ENCODE measurements at places on chromosomes 5 and 9.

DNA sequence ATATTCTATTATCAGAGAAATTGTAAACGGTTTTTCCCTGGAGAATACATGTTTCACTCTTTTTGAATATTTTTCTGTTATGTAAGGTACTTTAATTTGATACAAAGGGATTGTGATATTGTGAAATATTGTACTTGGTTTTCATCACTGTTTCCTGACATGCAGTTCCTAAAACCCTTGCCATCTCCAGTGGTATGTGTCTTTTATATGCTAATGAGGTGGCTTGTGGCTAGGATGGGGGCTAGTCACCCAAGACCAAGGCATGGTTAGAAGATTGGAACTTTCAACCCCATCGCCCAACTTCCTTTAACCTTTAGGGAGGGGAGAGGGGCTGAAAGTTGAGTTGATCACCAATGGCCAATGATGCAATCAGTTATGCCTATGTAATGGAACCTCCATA, 160.6 kb downstream of the TAF11L14 start:
- no peak for DNase-seq

DNA sequence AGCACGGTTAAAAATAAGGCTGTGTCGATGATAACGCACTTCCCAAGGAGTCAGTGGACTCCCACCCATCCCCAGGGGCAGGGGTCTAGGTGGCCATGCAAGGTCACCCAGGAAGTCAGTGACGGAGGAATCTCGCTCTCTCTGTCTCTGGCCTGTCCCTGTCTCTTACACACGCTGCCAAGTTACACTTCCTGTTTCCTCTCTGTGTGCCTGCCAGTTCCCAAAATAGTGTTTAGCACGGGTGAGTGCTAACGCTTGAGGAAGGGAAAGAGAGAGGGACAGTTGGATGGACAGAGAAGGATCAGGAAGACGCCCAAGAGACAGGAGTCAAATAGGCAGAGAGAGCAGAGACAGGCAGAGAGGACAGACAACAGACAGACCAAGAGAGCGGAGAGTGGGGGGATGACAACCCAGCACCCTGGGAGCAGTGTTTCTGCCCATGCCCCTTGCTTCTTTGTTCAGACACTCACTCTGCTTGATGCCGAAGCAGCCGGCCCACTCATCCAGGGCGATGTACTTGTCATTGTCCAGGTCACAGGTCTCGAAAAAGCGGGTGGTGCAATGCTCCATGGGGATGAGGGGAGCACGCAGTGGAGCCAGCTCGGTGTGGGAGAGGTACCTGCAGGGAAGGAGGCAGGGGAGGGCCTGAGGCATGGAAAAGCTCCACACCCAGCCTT, 23.0 kb downstream of the SPARC start:
- no peak for DNase-seq

- DNase-seq, result peak; percentile 40
Observed at GRCh38 chr5:180670586-180671359, 21.4 kb upstream of the FLT4 start.

DNA sequence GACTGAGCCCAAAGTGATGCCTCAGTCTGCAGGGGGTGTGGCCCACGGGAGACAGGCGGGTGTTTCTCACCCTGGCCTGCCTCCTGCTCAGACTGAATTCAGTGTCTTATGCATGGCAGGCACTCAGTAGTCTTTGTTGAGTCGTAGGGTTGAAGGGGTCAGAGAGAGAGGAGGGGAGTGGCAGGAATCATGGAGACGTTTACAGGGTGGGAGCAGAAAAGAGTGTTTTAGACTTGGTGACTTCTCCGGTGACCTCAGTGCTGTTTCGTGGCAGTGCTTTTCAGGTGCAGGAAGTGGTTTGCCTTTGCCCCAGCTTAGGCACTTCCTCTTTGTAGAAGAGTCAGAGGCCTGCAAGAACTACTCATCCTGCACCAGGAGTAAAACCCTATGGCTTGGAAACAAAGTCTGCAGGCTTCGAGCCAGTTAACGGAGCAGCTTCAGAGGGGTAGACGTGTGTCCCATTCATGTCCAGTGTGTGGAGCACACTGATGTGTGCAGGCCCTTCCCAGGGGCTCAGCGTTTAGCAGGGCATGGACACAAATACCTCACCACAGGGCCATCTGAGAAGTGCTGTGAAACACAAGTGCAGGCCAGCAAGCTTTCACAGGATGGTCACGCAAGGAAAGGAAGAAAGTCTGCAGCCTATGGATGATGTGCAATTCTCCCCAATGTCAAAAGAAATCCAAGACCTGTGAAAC, 24.5 kb upstream of the SEMA4D start:
- DNase-seq, result no peak

DNA sequence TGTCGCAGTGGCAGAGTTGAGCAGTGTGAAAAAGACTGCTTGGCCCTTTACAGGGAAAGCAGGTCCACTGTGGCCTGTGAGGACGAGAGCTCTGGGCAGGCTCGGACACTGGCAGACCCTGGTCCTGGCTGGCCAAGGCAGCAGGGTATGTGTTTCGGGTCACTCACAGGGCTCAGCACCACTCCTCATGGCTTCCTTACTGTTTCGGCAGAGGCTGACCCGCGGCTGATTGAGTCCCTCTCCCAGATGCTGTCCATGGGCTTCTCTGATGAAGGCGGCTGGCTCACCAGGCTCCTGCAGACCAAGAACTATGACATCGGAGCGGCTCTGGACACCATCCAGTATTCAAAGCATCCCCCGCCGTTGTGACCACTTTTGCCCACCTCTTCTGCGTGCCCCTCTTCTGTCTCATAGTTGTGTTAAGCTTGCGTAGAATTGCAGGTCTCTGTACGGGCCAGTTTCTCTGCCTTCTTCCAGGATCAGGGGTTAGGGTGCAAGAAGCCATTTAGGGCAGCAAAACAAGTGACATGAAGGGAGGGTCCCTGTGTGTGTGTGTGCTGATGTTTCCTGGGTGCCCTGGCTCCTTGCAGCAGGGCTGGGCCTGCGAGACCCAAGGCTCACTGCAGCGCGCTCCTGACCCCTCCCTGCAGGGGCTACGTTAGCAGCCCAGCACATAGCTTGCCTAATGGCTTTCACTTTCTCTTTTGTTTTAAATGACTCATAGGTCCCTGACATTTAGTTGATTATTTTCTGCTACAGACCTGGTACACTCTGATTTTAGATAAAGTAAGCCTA, 15.7 kb downstream of the SQSTM1 start:
- no peak for DNase-seq

DNA sequence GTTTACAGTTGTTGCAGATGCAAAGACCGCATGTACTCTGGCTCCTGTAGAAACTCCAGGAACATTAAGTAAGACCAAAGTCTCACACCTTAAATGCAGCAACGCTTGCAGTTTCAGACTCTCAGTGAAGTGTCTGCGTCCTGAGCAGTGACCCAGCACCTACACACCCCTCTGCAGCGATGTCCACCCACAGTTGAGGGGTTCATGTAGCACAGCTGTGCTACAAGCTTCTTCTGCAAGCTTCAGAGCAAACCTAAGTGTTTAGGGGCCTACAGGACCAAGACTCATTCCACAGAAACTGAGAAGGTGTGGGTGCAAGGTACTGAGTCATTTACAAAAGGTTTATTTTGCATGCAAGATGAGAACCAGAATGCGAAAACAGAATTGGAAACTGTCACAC, 191.0 kb downstream of the IRX2 start:
- no peak for DNase-seq

DNA sequence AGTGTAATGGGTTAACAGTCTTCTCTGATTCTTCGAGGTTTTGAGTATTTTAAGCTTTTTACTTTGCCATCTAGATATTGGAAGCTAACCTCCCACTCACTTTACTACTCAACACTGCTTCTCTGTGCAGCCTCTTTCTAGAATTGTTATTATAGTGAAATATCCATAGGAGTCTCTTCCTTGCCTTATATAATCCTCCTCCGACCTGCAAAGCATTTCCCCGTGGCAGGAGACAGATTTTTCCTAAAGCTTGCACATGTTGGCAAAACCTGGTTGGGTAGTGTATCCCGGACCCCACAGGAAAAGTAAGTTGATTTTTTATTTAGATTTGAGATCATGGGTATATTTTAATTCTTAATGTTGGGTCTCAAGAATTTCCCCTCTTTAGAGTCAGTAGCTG, 249.1 kb downstream of the CD180 start:
- no peak for DNase-seq

- no peak for DNase-seq
Observed at GRCh38 chr5:115475788-115476187, 68.8 kb downstream of the FEM1C start.

GRCh38 chr5:133780619-133781280, 168.4 kb upstream of the FSTL4 start:
- DNase-seq, result no peak

GRCh38 chr9:33778700-33779351, 16.5 kb upstream of the PRSS3 start:
- DNase-seq, result peak; percentile 59

DNA sequence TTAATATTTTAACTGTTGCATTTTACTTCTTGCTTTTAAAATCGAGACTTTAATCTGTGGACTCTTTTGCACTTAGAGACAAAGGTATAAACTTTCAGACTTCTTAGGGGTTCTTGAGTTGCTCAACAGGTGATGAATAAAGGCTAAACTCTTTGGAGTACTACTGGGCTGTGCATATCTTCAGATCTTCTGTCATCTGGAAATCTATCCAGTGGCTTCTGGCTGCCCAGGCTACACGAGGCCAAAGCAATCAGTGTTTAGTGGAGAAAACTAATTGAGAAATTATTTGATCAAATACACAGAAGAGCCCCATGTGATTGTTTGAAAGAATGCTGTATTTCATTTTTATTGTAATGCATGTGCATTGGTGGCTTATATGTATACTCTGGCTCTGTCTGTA, 146.1 kb downstream of the PBX3 start:
- no peak for DNase-seq

DNA sequence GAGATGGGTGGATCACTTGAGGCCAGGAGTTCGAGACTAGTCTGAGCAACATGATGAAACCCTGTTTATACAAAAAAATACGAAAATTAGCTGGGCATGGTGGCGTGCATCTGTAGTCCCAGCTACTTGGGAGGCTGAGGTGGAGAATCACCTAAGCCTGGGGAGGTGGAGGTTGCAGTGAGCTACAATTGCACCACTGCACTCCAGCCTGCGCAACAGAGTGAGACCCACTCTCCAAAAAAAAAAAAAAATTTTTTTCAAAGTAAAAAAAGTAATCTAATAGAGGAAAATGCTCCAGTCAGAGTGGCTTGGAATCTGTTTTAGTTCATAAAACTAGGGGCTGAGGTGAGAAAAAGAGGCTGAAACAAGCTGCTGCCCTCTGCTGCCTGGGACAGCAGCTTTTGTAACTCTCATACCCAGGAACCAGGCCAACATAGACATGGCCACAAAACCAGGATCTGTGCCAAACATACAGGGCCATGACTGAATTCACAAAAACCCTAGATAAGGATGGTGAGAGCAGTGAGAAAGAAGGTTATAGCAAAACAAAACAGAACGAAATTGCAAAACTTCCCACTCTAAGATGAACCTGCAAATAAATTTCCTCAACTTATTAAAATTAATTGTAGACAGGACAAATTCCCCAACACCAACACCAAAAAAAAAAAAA, 13.1 kb upstream of the DCAF12 start:
- DNase-seq, result no peak

GRCh38 chr9:94687451-94687850, 39.0 kb upstream of the AOPEP start:
- no peak for DNase-seq

GRCh38 chr9:132327537-132327936, 27.2 kb downstream of the SETX start:
- no peak for DNase-seq

DNA sequence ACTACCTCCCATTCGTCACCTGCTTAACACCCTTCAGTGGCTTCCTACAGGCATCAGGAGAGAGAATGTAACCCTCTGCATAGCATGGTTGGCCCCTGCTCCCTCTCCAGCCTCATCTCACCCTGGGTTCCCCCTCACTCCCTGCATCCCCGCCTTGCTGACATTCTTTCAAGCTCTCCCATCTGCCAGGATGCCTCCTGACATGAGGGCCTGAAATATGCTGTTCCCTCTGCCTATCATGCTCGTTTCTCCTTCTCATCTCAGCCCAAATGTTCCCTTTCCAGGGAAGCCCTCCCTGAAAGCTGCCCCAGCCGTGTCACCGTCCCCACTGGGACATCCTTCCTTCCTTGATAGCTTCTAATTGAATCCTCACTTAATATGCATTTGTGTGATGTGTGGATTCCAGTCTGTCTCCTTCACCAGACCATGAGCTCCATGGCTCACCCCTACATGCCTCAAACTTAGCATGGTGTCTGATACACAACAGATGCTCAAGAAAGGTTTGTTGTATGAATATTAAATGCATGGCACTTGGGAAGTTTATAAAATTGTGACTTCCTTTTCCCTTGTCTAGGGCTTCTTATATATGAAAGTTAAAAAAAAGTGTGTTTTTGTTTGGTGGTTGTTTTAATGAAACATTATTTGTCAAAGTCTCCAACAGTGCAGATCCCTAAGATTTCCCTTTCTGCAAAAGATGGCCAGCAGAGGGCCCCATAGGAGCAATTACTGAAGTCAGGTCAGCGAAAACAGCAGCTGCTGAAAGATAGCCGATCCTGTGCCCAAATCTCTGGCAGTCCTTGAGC, 7.3 kb upstream of the C5orf58 start:
- DNase-seq, result peak; percentile 42

GRCh38 chr5:13133951-13134350, 810.5 kb downstream of the DNAH5 start:
- no peak for DNase-seq

- DNase-seq, result no peak
Observed at GRCh38 chr5:105689596-105689995, 1981.1 kb downstream of the EFNA5 start.

- DNase-seq, result no peak
Observed at GRCh38 chr9:127714020-127714750, 1.3 kb downstream of the PTRH1 start.

- DNase-seq, result no peak
Observed at GRCh38 chr5:169164481-169164925, 136.4 kb downstream of the SLIT3 start.

GRCh38 chr9:7186175-7186574, 428.4 kb downstream of the KDM4C start:
- DNase-seq, result no peak

DNA sequence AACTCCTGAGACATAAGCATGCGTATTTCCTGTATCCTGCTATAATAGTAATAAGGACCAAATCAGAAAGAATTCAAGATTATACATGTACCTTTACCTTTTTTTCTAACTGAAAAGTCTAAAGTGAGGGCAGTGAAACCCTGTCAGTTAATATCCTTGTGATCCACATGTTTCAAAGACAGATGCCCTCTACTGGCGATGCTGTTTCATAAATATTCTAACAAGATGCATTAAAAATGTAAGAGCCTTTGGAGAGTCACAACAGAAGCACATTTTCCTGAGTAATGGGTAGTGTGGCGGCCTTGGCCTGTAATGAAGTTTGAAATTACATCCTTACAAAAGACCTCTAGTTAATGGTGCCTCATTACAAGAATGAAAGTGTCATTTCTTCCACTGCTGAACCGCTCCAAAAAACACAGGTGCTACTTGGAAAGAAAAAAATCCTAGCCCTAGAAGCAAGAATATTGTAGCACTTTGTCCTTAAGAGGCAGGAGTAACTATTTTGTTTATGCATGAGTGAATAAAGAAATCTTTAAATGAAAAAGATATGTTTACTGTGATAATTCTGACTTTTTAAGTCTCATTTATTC, 232.6 kb downstream of the EPB41L4A start:
- DNase-seq, result peak; percentile 24

All from WERI-Rb-1 (cell line).